ENCODE measurements at places on chromosomes 11 and 22. TPM values are rescaled to one million over a fixed set of nuclear protein-coding genes. Genes with fewer than 3 reads are reported as not detected.

DNA sequence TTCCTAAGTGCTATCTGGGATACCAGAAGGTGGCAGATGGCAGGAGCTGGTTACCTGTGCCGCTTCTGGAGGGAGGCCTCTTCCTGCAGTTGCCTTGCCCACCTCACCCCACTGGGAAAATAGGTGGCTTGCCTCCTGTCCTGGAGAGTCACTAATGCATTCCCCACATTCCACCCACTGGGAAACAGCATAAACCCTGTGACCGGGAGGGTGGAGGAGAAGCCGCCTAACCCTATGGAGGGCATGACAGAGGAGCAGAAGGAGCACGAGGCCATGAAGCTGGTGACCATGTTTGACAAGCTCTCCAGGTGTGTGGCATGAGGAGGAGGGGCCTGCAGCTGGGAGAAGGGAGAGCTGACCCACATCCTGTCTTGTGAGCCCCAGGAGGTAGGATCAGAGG lies 5.6 kb downstream of the RIC8A start:
- no peak for DNase-seq

The GDPD5 gene
- 7.7 TPM for polyA plus RNA-seq

DNA sequence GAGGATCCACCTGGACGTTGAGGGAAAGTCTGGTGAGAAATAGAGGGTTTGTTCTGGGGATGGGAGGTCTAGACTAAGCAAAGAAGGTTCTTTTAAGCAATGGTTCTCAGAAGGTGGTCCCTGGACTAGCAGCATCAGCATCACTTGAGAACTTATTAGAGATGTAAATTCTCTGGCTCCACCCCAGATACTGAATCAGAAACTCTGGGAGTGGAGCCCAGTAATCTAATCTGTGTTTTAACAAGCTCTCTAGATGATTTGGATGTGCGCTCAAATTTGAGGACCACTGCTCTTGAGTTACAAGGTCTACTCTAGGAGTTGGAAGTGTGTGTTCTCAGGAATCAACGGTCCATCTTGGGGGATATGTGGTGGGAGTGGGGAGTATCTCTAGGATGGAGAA lies 3.3 kb upstream of the ABCG4 start:
- no peak for DNase-seq

DNA sequence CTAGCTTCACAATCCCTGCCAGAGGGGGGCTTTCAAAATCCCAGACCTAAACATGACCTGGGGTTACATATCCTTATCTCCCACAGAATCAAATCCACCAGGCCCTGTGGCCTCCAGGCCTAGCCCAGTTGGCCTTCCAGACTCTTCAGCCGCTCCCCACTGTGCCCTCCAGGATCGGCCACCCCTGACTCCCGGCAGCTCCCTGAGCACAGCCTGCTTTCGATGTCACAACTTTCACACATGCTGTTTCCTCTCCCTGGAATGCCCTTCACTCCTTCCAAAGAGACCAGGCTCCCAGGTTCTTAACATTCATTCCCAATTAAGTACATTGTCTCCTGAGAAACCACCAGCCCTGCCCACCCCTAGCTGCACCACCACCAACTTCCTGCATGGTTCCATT lies 62.7 kb downstream of the CSNK2A3 start:
- no peak for DNase-seq

- no peak for DNase-seq
Observed at GRCh38 chr11:80778432-80778831, 1337.6 kb upstream of the TENM4 start.

The MIOX gene
- polyA plus RNA-seq, result 0.16 TPM

DNA sequence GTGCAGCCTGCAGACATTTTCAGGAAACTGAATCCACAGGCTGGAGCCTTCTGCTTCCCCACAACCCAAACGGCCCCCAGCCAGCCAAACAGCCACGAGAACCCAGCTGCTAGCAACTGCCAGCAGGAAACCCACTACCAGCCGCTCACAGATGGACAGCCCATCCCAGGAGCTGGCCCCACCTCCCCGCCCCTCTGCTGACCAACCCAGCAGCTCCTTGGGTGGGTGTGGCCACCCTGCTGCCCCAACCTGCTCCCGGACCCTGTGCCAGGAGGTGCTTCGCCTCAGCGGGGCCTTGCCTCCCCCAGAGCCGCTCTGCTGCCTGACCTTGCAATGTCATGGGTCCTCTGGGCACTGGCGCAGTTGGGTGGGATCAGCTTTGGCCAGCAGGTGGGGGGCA lies 8.2 kb upstream of the CCDC188 start:
- DNase-seq, result no peak

GRCh38 chr11:47184711-47185304 lies 1.4 kb downstream of the PACSIN3 start:
- DNase-seq, result no peak

DNA sequence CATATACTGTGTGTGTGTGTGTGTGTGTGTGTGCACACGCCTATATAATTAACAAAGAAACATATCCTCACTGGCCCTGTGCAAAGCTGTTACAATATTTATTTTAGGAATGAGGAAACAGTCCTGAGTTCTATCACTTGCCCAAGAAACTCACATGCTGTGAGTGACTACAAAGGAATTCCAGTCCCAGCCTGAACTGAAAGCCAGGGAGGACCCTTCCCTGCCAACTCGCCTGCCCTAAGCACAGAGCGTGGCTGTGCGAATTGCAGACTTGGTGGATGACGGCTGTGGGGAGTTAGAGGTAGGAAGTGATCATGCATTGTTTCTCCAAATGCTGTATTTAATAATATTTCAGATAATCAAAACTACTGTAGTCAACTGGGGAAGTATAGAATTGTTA lies 26.4 kb upstream of the CD5 start:
- no peak for DNase-seq

The GGT5 gene
- polyA plus RNA-seq, result 13.3 TPM

The HSPB2 gene
- 2.5 TPM for polyA plus RNA-seq

- no peak for DNase-seq
Observed at GRCh38 chr11:1083621-1084551, 9.2 kb downstream of the MUC2 start.

- DNase-seq, result peak; percentile 83
Observed at GRCh38 chr11:70399681-70400112, 1.4 kb downstream of the CTTN start.

- DNase-seq, result no peak
Observed at GRCh38 chr11:596374-596773, 19.4 kb downstream of the IRF7 start.

The INPP5J gene
- polyA plus RNA-seq, result 1.1 TPM

DNA sequence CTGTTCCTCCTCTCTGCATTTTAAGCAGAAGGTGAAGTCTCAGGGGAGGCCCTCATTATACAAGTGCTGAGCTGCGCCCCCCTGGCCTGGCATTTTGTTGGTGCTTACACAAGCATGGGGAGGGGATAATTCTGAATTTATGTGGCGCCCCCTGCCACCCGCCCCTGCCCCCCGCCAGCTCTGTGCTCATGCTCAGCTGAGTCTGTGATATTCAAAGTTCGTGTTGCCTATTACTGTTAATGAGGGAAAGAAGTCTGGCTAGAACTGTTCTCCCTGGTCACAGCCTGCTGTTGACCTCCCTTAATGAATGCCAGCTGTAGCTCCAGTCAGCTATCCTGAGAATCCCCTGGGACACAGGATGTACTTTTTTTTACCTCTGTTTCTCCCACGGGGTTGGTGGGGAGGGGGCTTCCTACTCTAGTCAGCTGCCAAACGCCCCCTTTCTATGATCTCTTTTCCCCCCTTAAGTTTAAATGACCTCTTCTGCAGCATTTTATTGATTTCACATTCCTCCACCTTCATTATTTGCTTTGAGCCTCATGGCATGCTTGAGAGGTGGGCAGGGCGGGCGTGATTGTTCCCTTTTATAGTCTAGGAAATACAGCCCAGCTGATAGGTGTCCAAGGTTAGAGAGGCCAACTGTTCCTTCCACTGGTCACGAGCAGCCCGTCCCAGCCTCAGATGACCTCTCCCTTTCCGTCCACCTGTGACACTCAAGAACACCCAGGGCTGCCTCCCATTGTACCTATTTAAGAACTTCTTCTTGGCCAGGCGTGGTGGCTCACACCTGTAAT lies 12.2 kb downstream of the USP2 start:
- no peak for DNase-seq

The CHKA gene
- polyA plus RNA-seq, result 7.0 TPM

DNA sequence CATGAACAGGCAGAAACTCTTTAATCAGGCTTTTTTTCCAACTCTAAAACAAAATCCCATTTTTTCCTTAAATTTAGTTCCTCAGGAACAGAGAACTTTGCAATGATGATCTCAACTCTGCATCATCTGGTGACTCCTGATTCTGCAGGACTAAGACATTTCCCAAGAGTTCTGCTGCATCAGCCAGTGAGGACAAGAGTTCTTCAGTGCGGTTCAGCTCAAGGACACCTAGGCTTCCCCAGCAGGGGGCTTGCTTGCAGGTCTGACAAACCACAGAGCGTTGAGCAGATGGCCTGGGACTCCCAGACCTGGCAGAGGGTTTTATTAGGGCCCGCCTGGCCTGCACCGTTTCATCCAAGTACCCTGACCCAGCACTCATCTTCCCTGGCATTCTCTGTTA lies 6.4 kb downstream of the CDCA5 start:
- DNase-seq, result no peak

DNA sequence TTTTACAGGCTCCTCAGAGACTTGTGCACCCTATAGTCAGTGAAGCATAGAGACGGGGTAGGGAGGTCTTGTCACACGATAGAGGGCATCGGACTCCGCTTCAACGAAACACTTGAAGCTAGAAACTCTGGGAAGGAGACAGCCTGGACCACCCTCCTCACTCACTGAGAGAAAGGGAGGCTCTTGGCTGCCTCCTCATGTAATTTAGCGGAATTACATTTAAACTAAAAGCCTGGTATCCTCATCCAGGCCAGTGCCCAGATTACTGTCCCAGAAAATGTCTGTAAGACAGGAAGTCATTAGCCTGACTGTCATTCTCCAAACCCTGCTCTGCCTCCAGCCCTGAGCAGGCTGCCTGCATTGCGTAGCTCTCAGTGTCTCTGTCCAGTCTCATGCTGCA lies 36.0 kb downstream of the TTLL1 start:
- no peak for DNase-seq

- DNase-seq, result no peak
Observed at GRCh38 chr11:79375818-79376550, 64.8 kb downstream of the TENM4 start.

GRCh38 chr11:134244593-134244992 lies 8.6 kb downstream of the THYN1 start:
- DNase-seq, result no peak

DNA sequence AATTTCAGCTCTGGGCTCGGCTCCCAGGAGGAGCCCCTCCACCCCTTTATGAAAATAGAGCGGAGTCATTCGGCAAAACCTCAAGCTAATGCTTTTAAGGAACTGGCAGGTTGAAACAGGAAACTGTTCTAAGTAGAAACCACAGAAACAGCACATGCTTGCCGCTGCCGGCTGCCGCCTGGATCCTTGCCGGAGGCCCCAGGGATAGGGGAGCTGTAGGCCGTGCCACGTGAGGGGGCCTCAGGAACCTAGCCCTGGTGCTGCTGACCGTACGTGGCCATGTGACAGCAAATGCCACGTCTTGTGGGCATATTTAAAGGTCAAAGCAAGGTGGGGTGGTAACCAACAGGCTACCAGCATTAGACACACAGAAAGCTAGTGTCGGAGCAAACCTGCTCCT lies 77.9 kb upstream of the TIMP3 start:
- DNase-seq, result peak; percentile 77
